ENCODE measurements at places on chromosomes 12 and 14.

DNA sequence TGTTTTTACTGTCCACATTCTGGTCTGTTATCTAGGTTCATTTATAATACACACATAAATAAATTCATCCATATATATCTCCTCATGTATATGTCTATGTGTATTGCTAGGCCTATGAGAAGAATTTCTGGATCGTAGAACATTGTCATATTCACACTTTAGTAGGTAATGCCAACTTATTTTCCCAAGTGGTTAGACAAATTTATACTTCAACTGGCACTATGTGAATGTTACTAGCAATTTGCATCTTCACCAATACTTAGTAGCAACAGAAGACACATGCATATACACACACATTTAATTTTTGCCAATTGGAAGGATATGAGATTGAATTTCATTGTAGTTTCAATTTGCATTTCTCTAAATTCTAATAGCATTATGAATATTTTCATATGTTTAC, 365.1 kb downstream of the FSCB start:
- H3K27ac ChIP-seq: no peak overlapping the region
- H3K4me1 ChIP-seq: no peaks in the 10 kb centered on the region
- DNase-seq: no peak
- no peak overlapping the region for H3K4me3 ChIP-seq
- H3K27me3 ChIP-seq: no peaks in the 10 kb centered on the region

GRCh38 chr14:93788543-93789227, 400 bp upstream of the PRIMA1 start:
- peak overlapping the region; percentile 62 for H3K27ac ChIP-seq
- H3K36me3 ChIP-seq: no peaks in the 10 kb centered on the region
- peaks cover 9% of the 10 kb centered on the region for H3K4me1 ChIP-seq

DNA sequence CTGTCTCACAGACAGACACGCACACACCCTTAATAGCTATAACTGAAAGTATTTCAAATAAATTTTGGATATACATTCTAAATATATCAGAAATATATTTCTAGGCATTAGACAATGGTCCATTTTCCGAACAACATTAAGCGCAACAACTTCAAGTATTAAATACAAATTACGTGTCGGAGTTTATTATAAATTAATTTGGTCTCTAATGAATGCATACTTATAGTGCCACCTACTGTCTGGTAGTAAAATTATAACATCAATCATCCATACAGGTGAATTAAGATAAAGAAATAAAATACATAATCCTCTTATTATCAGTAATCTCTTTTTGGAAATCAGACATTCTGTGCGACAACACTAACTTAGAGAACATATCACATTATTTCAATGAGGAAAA, 27.2 kb upstream of the CMAS start:
- H3K27me3 ChIP-seq: no peaks in the 10 kb centered on the region
- H3K27ac ChIP-seq: no peak overlapping the region
- H3K36me3 ChIP-seq: no peaks in the 10 kb centered on the region
- no peak overlapping the region for H3K4me3 ChIP-seq

- no peak overlapping the region for H3K27ac ChIP-seq
- no peaks in the 10 kb centered on the region for H3K4me1 ChIP-seq
- DNase-seq: no peak
- H3K36me3 ChIP-seq: no peaks in the 10 kb centered on the region
Observed at GRCh38 chr14:72341237-72341636, 409.0 kb downstream of the RGS6 start.

- no peak overlapping the region for H3K27ac ChIP-seq
- peak; percentile 95 for DNase-seq
- no peak overlapping the region for H3K4me3 ChIP-seq
- no peaks in the 10 kb centered on the region for H3K36me3 ChIP-seq
- H3K27me3 ChIP-seq: peaks cover 3% of the 10 kb centered on the region
Observed at GRCh38 chr14:105480807-105481801, 5.6 kb upstream of the CRIP1 start.

DNA sequence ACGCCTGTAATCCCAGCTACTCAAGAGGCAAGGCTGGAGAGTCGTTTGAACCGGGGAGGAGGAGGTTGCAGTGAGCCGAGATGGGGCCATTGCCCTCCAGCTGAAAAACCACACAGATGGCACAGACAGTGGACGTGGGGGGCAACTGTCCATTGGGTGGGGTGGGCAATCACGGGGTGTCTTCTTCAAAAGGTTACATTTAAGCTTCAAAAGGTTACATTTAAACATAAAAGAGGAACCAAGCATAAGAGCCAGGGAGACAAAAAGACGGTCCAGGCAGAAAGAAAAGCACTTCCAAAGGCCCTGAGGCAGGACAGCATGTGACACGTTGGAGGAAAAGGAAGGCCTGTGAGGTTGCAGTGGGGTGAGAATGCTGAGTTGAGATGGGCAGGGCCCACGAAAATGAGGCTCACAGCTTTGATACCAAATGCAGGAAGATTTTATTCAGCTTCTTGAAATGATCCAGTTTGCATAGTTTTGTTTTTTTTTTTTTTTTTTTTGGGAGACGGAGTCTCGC, 10.7 kb downstream of the SCARB1 start:
- H3K4me3 ChIP-seq: no peak overlapping the region
- H3K27ac ChIP-seq: no peak overlapping the region
- no peaks in the 10 kb centered on the region for H3K4me1 ChIP-seq
- peaks cover 2% of the 10 kb centered on the region for H3K36me3 ChIP-seq
- DNase-seq: no peak

DNA sequence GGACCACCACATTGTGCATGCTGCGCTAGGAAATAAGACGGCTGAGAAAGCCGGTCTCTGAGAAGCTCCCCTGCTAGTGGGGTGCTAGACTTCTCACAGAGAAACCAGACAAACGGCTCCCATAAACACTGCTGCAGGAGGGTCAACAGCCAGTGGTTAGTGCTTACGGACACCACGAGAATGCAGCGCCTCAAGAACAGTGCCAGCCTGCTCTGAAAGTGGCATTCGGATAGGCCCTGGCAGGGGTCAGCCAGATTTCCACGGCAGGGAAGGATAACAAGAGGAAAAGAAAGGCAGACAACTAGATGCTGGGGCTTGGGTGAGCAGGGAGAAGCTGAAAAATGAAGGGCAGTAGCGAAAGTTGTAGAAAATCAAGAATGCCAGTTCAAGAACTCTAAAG, 26.4 kb downstream of the PPTC7 start:
- no peaks in the 10 kb centered on the region for H3K4me1 ChIP-seq
- no peak for DNase-seq
- H3K27ac ChIP-seq: no peak overlapping the region
- no peaks in the 10 kb centered on the region for H3K36me3 ChIP-seq
- no peak overlapping the region for H3K4me3 ChIP-seq

DNA sequence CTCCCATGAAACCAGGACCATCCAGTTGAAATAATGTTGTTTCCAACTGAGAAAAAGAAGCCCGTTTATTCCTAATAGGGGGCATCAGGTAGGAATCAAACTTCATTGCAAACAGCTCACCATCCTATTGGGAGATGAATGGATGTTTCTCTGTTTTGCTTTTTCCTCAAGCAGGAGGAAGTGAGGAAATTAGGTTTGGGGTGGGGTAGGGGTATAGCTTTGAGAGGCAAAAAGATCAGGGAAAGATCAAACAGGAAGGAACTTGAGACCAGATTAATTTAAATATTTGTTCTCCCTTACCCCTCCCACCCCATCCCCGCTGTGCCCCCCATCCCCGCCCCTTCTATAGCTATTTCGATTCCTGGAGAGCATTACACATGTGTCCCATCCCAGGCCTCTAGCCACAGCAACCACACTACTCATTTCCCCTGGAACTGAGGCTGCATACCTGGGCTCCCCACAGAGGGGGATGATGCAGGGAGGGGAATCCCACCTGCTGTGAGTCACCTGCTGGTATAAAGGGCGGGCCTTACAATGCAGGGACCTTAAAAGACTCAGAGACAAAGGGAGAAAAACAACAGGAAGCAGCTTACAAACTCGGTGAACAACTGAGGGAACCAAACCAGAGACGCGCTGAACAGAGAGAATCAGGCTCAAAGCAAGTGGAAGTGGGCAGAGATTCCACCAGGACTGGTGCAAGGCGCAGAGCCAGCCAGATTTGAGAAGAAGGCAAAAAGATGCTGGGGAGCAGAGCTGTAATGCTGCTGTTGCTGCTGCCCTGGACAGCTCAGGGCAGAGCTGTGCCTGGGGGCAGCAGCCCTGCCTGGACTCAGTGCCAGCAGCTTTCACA, at the start of gene IL23A:
IL23A (plus strand) TSS at position 577 of the 850 bp plus-strand sequence; CDS start at position 738, 161 bp downstream.
- no peaks in the 10 kb centered on the region for H3K27me3 ChIP-seq
- no peak within 1 kb of the TSS for H3K4me3 ChIP-seq
- no peaks in the 10 kb centered on the region for H3K4me1 ChIP-seq

DNA sequence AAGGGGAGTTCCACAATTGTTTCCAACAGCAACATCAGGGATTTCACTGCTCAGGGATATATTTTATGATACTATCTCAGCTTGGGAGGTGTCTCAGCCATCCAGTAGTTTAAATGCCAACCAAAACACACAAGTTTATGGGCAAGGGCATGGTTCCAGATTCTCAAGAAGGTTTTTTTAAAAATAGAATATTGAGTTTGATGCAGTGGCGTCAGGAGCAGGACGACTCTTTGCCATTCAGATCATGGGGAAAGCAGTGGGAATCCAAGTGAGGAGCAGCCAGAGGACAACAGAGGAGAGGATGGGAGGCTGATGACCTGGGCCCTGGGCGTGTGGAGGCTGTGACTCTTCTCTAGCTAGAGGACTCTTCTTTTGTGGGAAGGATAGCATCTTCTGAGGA, 25.7 kb downstream of the TSHR start:
- no peak overlapping the region for H3K4me3 ChIP-seq
- no peak overlapping the region for H3K27ac ChIP-seq
- DNase-seq: no peak
- no peaks in the 10 kb centered on the region for H3K27me3 ChIP-seq
- H3K36me3 ChIP-seq: no peaks in the 10 kb centered on the region
- no peaks in the 10 kb centered on the region for H3K4me1 ChIP-seq

DNA sequence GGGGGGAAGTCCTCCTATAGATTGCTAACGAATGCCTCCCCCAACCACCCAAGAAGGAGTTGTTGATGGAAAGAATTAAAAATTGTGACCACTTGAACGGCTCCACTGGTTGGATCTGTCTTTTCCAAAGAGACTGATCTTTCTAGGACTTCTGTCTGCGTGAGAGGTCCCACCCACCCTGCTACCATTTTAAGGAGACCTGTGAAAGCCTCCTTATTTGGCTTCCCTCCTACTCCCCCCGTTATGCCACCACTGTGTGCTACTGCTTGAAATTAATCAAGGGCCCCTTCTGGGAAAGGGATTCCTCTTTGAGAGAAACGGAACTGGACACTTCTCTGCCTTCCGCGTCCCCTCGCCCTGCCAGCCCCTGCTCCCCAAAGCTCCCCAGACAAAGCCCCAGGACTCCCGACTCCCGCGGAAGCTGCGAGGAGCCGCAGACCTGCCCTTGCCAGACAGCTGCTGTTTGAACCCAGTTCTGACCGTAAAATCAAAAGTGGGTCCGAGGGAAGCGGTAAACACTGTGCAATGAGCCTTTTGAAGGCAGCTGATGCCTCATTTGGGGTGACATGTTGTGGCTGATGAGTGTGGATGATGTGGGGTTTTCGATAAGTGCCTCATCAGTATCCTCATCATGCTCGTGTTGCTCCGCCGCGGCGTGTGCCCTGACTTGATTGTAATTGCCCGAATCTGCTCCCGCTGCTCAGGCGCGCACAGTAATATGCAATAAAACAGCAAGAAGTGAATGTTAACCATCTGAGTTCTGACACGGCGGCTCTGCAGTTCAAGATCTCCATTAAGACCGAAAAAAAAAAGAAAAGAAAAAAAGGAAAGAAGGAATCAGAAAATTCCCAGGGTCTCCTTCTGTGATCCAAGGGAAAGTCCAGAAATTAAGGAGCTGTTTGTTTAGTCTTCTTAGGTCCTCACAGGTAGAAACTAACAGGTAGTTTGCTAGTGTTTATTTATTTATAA, 48.2 kb downstream of the MBIP start:
- no peak overlapping the region for H3K27ac ChIP-seq
- no peaks in the 10 kb centered on the region for H3K36me3 ChIP-seq
- no peaks in the 10 kb centered on the region for H3K27me3 ChIP-seq

GRCh38 chr14:52848626-52849025, 57.2 kb upstream of the GNPNAT1 start:
- no peak overlapping the region for H3K27ac ChIP-seq
- H3K36me3 ChIP-seq: no peaks in the 10 kb centered on the region
- DNase-seq: no peak
- H3K4me1 ChIP-seq: peaks cover 9% of the 10 kb centered on the region
- H3K4me3 ChIP-seq: no peak overlapping the region

DNA sequence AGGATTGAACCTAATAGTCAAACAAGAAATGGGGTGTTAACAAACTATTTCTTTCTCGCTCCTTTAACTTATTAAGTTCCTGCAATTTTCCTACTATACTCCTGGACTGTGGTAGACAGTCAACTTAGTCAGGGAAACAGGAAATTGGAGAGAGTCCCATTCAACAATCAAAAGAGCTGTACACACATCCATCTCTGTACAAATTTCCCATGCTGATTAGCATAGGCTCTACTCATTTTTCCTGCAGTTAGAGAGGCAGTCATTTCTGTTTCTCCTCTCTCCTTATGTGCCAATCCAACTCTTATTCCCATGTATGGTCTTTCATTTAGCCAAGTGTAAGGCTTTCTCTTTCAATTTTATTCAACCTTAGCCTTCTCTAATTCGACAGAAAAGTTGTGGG, 1168.5 kb upstream of the FLRT2 start:
- no peak for DNase-seq
- no peak overlapping the region for H3K27ac ChIP-seq
- no peak overlapping the region for H3K4me3 ChIP-seq
- no peaks in the 10 kb centered on the region for H3K36me3 ChIP-seq
- no peaks in the 10 kb centered on the region for H3K27me3 ChIP-seq
- no peaks in the 10 kb centered on the region for H3K4me1 ChIP-seq

DNA sequence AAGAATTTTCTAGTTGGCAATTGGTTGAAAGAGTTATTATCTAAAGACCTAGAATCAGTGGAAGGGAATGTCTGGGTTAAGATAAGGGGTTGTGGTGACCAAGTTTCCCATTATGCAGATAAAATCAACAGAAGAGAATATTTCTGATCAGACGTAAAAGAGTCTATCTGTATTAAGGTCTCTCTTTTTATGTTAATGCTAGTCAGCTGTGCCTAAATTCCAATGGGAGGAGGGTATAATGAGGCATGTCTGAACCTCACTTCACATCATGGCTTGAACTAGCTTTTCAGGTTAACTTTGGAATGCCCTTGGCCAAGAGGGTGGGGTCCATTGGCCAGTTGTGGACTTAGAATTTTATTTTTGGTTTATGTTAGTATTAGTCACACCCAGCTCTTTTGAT, 34.3 kb upstream of the CHST11 start:
- no peaks in the 10 kb centered on the region for H3K27me3 ChIP-seq
- no peak for DNase-seq
- no peak overlapping the region for H3K27ac ChIP-seq
- no peaks in the 10 kb centered on the region for H3K4me1 ChIP-seq
